Glutamatergic neuron (in vitro differentiated cells): ENCODE measurements at places on chromosomes 7 and 10. TPM values are rescaled to one million over a fixed set of nuclear protein-coding genes. Genes with fewer than 3 reads are reported as not detected.
A peak's percentile ranks its signal among the peaks of the same experiment; 100 is the strongest.

DNA sequence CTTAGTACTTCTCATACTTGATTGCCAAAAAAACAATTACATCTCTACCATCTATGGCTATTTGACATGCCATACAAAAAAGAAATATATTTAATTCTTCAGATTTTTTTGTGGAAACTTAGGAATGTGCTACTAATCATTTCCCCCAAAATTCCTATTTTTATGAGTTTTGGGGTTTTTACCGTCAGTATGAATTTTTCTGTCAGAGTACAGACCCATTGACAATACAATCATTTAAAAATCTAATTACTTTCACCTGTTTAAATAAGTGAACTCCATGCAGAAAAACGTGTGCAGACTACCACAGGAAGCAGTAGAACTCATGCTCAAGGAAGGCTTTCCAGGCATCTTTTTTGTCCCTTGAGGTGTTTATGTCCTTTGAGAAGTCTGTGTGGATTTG is 48.8 kb upstream of the FOXP2 start:
- no peak for DNase-seq

DNA sequence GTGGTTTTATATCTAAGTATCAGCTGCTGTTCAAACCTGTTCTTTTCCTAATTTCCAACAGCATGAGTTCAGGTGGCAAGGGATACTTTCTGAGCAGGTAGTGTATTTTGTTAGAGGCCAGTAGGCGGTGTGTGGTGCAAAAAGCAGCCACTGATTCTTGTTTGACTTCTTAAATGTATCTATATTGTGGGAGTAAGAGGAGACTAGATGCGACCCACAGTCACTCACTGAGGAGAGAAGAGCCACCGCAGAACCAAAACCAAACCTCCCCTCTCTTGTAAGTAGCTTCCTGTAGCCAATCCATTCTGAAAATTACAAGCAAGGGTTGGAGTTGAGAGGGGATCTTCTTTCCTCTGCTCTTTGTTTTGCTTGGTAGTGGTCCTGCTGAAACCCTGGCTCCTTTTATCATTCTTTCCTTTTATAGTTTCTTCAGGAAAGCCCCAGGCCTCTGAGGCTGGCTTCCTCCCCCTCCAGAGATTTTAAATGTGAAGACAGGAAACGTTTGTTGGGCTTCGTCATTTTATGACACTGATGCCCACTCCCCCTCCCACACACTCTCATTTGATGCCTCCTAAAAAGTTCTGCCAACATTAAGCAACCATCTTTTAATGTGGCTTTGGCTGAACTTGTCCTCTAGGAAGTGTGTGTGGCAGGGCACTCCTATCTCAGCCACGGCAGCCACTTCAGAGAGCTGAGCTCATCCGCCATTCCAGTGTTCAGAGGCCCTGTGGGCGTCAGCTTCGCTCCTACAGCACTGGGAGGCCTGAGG is 566.0 kb downstream of the SUGCT start:
- DNase-seq: no peak

DNA sequence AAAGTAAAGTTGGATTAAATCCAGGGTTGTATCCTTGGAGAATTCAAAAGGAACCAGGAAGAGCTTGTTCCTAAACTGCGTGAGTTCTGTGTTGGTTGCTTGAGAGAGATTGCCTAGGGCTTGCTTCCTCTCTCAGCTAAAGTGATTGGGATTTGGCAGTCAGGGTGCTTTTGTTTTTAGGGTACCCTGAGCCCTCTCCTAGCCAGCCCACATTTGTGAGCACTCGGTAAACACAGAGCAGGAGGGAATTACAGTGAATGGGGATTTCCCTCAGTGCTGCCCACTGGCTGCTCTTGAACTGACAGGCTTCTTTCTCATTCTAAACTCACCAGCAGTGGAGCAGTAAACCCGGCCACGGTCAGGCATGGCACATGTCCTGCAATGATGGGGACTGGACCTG is 146.9 kb downstream of the TPST1 start:
- DNase-seq: no peak

- DNase-seq: no peak
These were observed 14.5 kb downstream of the PYROXD2 start for GRCh38 chr10:98400482-98400881.

- DNase-seq: no peak
These were observed 13.1 kb upstream of the GATA3 start for GRCh38 chr10:8041284-8041991.

GRCh38 chr7:116167177-116167576 is 43.2 kb upstream of the TES start:
- DNase-seq: no peak

GRCh38 chr10:21030091-21030490 is 133.0 kb upstream of the NEBL start:
- no peak for DNase-seq

GRCh38 chr7:30466266-30466665 is 12.3 kb downstream of the NOD1 start:
- DNase-seq: no peak

DNA sequence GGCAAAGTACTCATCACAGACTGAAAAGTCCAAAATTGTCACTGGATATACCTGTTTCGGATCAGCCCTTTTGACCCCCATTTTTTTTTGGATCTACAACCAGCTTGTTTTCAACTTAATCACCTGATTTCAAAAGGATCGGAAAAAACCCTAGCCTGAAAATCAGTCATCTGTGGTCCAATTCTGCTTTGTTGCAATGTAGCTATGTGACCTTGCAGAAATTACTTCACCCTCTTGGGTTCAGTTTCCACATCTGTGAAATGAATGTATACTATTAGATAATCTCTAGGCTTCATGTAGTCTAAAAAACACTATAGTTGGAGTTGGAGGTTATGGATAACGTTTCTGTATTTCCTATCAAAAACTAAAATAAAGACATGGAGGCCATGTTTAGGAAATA is 37.1 kb downstream of the STEAP4 start:
- no peak for DNase-seq

DNA sequence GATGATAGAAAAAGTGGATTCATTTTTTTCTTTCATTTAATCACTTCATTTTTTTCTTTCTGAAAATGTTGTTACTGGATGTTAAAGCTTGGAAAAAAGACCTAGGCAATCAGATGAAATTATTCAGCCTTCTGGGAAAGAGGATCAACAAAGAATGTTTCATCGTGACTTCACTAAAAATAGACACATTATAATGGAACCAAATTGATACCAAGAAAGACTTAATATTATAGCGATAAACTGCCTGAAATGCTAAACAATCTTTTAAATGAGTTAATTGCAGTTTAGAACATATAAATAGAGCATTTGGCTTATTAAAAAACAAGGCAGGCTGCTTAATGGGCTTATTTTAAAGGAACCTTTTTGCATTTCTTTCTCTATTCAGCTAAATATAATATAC is 25.6 kb upstream of the TMEM229A start:
- no peak for DNase-seq

- no peak for DNase-seq
These were observed 234.5 kb downstream of the PARD3 start for GRCh38 chr10:34580643-34581042.

DNA sequence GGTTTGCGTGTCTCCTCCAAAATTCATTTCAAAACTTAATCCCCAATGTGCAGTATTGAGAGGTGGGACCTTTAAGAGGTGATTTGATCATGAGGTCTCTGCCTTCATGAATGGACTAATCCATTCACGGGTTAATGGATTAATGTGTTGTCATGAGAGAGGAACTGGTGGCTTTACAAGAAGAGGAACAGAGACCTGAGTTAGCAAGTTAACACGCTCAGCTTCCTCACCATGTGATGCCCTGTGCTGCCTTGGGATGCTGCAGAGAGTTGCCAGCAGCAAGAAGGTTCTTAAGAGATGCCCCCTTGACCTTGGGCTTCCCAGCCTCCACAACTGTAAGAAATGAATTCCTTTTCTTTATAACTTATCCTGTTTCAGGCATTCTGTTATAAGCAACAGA is 3.7 kb upstream of the TCTN3 start:
- no peak for DNase-seq

DNA sequence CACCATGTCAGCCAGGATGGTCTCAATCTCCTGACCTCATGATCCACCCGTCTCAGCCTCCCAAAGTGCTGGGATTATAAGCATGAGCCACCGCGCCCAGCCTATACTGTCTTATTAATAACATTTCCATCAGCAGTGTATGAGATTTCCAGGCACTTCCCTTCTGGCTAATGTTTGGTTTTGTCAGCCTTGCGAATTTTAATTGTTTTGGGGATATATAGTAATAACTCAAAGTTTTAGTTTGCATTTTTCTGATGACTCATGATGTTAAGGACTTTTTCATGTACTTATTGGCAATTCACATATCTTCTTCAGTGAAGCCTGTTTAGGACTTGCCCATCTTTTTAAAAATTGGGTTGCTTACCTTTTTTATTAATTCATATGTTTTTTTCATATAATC is 76.0 kb downstream of the TMEM270 start:
- DNase-seq: no peak

- peak; percentile 85 for DNase-seq
These were observed 47.4 kb upstream of the PRKAR1B start for GRCh38 chr7:774161-775109.

GRCh38 chr10:127408733-127409132 is 140.4 kb upstream of the NPS start:
- DNase-seq: no peak

GRCh38 chr7:108517951-108518350 is 8.0 kb downstream of the PNPLA8 start:
- no peak for DNase-seq

DNA sequence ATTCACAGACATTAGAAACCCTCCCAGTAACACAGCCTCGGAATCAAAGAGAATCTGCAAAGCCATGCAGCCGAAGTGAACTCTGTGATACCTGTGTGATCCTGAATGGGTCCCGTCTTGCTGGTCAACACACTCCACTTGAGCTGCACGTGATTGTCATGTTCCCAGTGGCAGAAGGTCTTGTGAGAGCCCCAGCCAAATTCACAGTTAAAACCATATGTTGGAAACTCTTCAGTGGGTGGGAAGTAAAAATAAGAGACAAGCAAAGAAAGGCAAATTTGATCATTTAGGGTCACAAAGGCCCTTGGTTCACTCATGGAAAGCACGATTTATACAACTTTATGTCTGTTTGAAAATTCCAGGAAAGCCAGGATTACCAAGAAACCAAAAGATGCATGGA is 142.3 kb downstream of the NRP1 start:
- no peak for DNase-seq

Gene OR2A12
- not detected for total RNA-seq

Gene VPS37D
- total RNA-seq: 17.2 TPM

Gene SLC13A1
- not detected for total RNA-seq

Gene IKZF1
- total RNA-seq: 1.1 TPM
